Left lung (tissue), 14 donors: ENCODE measurements at places on chromosomes 2 and 18.

- H3K36me3 ChIP-seq: no peaks in the 10 kb centered on the region
- H3K4me1 ChIP-seq: peaks cover 35% of the 10 kb centered on the region
- H3K27me3 ChIP-seq: no peaks in the 10 kb centered on the region
These were observed 56.3 kb upstream of the AFF3 start for GRCh38 chr2:100198461-100199230.

- H3K27me3 ChIP-seq: no peaks in the 10 kb centered on the region
- no peak overlapping the region for H3K27ac ChIP-seq
- no peaks in the 10 kb centered on the region for H3K36me3 ChIP-seq
- H3K4me3 ChIP-seq: no peak overlapping the region
- H3K4me1 ChIP-seq: no peaks in the 10 kb centered on the region
- no peak for DNase-seq
These were observed 1.6 kb upstream of the ELOA2 start for GRCh38 chr18:47036927-47037578.

- no peak overlapping the region for H3K4me3 ChIP-seq
- H3K36me3 ChIP-seq: no peaks in the 10 kb centered on the region
- H3K27me3 ChIP-seq: no peaks in the 10 kb centered on the region
- no peak for DNase-seq
These were observed 140.2 kb upstream of the LRP1B start for GRCh38 chr2:142270990-142271389.

DNA sequence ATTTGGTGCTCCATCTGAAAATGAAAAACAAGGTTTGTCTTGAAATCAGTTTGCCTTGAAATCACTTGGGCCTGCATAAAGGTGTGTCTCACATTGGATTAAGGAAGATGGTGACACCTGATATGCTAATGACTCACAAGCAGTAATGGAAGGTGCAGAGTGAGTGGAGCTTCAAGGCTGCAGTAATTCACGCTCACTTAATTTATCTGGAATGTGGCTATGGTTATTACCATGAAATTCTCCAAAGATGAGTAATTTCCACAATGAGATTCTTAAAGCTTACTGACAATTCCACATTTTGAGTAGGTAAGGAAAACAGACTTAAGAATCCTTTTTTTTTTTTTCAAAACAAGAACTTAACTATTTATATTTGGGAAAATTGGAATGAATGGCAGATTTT, 156.8 kb downstream of the PAX3 start:
- H3K4me3 ChIP-seq: no peak overlapping the region
- H3K4me1 ChIP-seq: no peaks in the 10 kb centered on the region
- H3K27me3 ChIP-seq: no peaks in the 10 kb centered on the region
- H3K27ac ChIP-seq: no peak overlapping the region
- no peaks in the 10 kb centered on the region for H3K36me3 ChIP-seq

DNA sequence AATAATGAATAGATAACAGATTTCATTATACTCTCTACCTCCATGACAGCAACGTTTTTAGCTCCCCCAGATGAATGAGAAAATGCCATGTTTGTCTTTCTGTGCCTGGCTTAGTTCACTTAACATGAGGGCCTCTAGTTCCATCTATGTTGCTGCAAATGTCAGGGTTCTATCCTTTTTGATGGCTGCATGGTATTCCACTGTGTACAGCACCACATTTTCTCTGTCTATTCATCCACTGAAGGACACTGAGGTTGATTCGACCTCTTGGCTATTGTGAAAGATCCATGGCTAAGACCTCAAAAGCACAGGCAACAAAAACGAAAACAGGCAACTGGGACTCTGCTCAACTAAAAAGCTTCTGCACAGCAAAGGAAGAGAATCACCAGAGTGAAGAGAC, 264.6 kb downstream of the HDAC4 start:
- no peak for DNase-seq
- no peak overlapping the region for H3K27ac ChIP-seq
- H3K36me3 ChIP-seq: peaks cover 96% of the 10 kb centered on the region
- H3K4me3 ChIP-seq: no peak overlapping the region
- no peaks in the 10 kb centered on the region for H3K27me3 ChIP-seq

DNA sequence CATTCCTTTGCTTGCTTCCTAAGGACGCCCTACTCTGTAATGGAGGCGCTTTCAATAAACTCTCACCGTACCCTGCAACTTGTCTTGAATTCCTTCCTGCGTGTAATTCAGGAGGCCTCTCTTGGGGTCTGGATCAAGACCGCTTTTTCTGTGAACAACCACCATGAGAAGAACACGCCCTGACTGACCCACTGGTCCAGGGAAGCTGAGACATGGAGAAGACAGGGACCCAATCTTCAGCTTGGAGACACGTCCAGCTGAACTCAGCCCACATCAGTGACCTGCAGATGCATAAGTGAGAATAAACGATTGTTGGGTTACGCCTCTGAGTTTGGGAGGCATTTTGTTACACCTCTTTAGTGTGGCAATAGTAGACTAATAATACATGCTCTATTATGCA, 7.8 kb upstream of the NARS1 start:
- no peak overlapping the region for H3K27ac ChIP-seq
- H3K4me3 ChIP-seq: peak overlapping the region; percentile 65
- DNase-seq: no peak

- H3K4me3 ChIP-seq: no peak overlapping the region
- no peak overlapping the region for H3K27ac ChIP-seq
- H3K36me3 ChIP-seq: no peaks in the 10 kb centered on the region
- no peak for DNase-seq
- no peaks in the 10 kb centered on the region for H3K27me3 ChIP-seq
These were observed 41.9 kb downstream of the RHOB start for GRCh38 chr2:20488782-20489181.

DNA sequence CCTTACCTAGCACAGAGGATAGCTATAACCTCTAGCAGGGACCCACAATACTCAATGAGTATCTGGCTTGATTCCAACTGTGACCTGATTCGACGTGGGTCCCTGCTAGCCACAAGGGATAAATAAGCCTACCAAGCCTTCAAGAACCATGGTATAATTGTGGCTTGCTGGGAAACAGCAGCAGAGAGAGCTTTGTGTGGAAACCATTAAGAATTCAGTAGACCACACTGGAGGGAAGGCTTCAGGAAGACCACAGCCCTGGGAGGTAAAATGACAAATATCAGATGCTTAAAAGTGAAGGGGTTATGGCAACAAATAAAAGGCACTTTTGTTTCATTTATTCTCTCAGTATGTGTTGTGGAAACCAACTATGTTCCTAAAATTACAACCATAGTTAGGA, 82.6 kb upstream of the WIPF1 start:
- no peaks in the 10 kb centered on the region for H3K27me3 ChIP-seq
- peaks cover 33% of the 10 kb centered on the region for H3K4me1 ChIP-seq
- DNase-seq: no peak
- no peaks in the 10 kb centered on the region for H3K36me3 ChIP-seq

GRCh38 chr2:105269426-105269825, 27.9 kb downstream of the GPR45 start:
- H3K27me3 ChIP-seq: no peaks in the 10 kb centered on the region
- no peaks in the 10 kb centered on the region for H3K36me3 ChIP-seq
- no peak for DNase-seq
